Stimulated activated CD4-positive, alpha-beta T cell treated with anti-CD3 and anti-CD28 coated beads, Interleukin-2, amount 100 ng/mL, for 4 hours (primary cell): ENCODE measurements at places on chromosomes 16 and 17.

DNA sequence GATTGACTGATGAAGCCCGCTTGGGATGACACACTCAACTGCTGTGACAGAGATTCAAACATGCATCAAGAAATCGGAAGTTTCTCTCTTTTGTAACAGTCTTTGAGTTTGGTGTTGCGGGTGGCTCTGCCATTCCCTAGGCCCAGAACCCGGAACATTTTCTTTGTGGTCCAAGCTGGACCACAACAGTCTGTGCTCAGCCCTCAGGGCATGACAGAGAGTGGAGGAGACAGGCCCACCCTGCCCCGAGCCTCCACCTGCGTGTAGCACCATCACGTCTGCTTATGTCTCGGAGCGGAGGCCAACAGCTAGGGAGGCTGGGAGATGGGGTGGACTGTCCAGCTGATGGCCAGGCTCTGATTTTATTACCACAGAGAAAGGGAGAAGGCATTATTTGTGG lies 64.5 kb downstream of the SHISA6 start:
- no peak for DNase-seq

DNA sequence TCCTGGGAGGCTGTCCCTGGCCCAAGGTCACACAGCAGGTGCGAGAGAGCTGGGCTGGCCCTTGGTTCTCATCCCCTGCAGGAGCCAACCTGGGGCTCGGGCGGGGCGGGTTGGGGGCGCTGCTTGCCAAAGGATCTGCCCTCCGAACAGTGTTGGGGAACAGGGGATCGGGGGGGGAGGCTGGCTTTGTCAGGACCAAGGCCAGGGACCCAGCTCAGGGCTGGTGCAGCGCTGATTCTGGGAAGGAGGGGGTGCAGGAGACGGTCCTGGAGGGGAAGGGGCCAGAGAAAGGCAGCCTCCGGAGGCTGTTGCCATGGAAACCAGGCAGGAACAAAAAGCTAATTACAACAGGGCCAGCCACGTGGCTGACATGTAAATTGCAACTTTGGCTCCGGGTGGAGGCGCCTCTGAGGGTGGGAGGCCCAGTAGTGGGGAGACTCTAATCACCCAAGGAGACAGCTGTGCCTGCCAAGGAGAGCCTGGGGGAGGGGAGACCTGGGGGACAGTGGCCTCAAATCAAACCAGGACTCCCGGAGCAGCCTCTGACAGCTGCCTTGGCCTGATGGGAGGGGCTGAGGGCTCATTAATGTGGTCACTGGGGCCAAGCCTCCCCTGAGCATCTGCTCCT lies 1.3 kb downstream of the TUBB3 start:
- DNase-seq, result no peak

DNA sequence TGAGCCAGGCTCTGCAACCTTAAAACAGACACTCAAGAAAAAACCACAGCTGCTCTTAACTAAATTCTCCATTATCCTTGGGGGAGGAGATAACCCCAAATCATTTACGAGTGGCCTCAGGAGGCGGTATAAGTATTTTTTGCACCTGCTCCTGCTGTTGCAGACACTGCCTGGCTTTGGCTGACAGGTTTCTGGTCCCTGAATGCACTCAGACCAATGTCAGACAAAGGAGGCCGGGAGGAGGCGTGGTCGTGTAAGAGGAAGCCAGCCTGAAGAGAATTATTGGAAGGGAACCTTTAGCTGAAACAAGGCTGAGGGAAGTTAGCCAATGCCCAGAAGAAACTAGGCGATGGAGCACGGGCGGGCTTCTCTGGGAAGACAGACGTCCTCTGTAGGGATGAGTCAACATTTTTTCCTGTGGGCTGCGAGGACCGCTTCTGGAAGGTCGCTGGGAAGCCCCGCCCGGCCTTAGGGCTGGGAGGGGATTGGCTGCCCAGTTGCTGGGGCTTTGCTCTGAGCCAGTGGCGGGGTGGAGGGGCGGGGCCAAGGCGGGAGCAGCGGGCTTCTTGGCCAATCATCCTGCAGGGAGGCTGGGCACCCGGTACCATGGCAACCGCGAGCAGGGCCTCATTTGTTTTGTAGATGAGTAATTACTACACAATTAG lies 82.3 kb downstream of the CCDC182 start:
- no peak for DNase-seq

DNA sequence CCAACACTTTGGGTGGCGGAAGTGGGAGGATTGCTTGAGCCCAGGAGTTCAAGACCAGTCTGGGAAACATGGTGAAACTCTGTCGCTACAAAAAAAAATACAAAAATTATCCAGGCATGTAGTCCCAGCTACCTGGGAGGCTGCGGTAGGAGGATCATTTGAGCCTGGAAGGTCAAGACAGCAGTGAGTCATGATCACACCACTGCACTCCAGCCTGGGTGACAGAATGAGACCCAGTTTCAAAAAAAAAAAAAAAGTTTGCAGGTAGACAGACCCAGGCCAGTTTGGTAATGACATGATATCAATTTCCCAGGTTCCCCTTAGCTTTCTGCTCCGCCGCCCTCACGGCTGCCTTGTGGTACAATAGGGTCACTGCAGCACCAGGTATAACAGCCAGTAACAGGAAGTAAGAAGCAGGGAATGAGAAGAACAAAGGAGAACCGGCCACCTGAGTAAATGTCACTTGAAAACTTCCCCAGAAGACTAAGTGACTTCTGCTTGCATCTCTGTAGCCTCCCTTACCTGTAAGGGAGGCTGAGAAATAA lies 201.2 kb upstream of the HSBP1 start:
- DNase-seq, result no peak

DNA sequence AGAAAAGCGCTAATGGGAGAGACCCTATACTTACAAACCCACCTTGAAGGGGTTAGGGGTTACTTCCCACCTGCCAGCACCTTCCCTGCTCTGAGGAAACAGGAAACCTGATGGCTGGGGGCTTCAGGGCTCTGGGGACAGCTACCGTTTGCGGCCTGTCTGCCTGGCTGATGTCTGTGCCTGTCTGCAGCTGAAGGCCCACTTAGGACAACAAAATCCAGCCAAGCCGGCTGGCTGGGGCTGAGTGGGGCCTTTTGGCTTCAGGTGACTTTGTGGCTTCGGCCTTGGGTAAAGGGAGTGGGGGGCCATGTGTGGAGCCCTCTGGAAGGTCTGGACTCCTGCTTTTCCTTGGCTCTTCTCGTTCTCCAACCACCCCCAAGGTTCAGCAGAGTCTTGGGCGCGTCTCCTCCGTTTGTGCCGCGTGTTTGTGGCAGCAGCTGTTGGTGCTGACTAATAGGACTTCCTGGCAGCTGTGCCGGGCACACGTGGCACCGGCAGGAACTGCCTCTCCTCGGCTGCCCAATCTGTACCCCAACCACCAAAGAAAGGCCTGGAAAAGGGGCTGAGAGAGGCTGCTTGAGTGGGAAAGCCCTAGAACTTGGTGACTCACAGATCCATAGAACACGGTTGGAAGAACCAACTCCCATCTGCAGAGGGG lies 186.7 kb downstream of the MSI2 start:
- DNase-seq, result peak; percentile 69

DNA sequence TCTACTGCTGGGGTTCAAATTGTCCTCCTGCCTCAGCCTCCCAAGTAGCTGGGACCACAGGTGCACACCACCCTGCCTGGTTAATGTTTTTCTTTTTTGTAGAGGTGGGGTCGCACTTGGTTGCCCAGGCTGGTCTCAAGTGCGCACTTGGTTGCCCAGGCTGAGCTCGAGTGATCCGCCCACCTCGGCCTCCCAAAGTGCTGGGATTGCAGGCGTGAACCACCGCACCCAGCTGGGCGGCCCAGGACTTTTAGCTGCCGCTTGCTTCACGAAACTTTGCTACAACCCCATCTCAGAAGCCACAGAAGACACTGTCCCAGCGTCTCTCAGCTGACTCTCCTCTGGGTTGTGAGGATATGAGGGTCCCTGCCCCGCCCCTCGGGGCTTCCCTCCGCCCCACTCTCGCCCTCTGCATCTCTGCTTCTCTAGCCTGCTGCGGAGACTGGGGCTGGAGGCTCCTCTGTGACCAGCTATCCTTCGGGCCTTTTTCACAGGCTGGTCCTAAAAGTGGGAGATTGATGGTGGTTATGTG lies 48.8 kb upstream of the CBX4 start:
- no peak for DNase-seq

GRCh38 chr16:22645868-22646267 lies 135.2 kb downstream of the NPIPB5 start:
- no peak for DNase-seq

DNA sequence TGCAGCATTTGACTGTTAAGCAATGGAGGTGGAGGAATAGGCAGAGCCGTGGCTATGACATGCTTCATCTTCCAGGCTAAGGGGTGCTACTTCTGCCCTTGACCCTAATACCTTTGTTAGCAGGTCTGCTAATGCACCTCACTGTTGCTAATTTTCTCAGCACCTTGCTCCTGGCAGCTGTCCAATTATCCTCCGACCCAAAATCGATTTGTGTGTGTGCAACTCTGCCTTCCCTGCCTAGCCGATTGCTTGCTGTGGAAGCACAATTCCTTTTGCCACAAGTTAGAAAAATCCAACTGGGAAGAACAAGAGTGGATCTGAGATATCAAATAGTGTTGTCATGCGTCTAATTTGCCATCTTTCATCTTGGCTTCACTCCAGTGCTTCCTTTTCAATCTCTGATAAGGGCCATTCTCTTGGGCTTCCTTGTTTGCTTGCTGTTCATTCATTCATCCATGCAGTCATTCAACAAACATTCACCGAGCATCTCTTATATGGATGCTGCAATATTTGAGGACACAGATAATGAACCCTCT lies 422.8 kb downstream of the RBFOX1 start:
- DNase-seq, result no peak

GRCh38 chr17:7095625-7096024 lies 15.6 kb upstream of the CLEC10A start:
- DNase-seq, result no peak

DNA sequence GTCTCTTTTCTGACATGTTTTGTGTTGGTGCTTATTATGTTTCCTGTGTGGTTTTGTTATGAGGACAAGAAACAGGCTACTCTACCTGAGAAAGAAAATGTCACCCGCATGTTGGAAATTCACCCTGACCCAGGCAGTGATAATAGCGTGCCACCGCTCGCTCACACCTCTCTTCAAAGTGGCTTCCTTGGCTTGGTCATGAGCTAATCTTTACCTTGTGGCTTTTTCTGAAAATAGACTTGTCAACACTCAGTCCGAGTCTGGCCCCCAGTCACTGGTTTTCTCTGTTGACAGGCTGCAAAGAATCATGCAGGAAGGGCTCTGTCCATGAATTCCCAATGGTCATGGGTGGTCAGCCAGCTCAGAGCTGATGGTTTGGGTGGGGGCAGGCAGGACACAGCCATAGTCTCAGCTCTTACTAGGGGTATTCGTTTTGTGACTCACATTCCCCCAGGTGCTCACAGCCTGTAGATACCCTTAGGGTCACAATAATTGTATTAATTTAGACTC lies 121.3 kb upstream of the CACNG5 start:
- no peak for DNase-seq

- no peak for DNase-seq
Observed at GRCh38 chr16:24670623-24671454, 58.6 kb upstream of the TNRC6A start.

GRCh38 chr16:4510747-4511426 lies 27.7 kb downstream of the CDIP1 start:
- DNase-seq, result no peak

DNA sequence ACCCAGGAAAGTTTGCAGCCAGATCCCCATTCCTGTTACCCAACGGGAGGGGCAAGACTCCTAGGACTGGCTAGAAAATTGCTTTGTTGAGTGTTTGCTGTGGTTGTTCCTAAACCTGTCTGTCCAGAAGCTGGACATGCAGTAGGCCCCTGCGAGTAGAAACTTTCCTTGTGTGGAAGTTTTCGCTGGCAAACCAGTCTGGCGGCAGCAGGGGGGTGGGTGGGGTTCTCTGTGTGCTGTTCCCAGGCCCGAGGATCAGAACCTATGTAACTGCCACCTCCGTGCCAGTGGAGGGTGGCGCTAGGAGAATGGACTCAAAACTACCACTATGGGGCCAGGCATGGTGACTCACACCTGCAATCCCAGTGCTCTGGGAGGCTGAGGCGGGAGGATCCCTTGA lies 9.2 kb downstream of the SGSM2 start:
- DNase-seq, result no peak

GRCh38 chr17:78026381-78026780 lies 67.9 kb downstream of the TNRC6C start:
- no peak for DNase-seq

DNA sequence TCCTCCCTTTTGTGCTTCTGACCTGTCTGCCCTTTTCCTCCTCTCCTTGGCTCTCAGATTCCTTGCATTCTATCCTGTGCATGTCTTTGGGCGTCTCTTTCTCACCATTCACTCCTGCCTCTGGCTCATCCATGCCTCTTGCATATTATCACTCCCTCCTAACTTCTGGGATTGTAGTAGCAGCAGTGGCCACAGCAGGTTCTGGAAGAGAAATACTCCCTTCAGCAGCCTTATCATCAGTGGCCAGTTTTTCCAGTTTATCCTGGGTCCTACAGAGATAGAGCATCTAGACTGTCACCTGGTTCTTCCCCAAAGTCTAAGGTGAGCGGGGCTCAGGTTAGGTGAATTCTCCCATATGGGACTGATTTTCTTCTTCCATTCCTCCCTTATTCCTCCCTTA lies 354.0 kb upstream of the CCL2 start:
- DNase-seq, result no peak

DNA sequence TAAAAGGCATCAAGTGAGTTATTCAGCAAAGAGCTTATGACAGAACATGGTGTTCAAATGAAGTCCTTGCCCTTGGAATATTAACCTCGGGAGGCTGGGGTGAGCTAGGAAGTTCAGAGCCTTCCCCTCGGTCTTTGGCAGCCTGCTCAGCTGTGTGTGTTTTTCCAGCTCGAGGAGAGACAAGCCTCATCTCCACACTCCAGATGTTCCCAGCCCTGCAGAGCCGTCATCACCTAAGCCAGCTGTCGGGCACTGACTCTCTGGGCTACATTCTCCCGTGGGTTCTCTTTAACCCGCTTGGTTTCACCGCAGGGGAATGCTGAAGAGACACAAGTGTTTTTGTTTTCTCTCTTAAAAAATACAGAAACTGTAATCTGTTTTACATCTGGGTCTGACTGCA lies 47.1 kb downstream of the IRX3 start:
- DNase-seq, result no peak

- peak; percentile 12 for DNase-seq
Observed at GRCh38 chr16:17273142-17273561, 197.6 kb downstream of the XYLT1 start.

- no peak for DNase-seq
Observed at GRCh38 chr17:69551212-69552010, 136.9 kb downstream of the MAP2K6 start.

DNA sequence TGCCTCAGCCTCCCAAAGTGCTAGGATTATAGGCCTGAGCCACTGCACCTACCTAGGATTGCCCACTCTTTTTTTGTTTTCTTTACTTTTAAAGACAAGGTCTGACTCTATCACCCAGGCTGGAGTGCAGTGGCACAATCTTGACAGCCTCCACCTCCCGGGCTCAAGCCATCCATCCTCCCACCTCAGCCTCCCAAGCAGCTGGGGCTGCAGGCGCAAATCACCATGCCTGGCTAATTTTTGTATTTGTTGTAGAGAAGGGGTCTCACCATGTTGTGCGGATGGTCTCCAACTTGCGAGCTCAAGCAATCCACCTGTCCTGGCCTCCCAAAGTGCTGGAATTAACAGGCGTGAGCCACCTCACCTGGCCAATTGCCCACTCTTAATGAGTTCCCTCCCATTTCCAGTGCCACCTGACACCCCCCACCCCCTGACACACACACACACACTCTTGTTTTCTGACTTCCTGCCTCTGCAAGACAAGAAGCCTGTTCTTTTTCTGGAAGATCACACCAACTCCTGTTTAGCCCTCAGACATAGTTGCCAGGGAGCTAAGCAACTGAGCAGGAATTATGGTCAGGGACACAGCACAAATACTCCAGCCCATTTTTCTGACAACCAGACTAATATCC lies 2.6 kb downstream of the OVCA2 start:
- no peak for DNase-seq

GRCh38 chr16:4067262-4068001 lies 48.8 kb downstream of the ADCY9 start:
- no peak for DNase-seq

- DNase-seq, result no peak
Observed at GRCh38 chr17:8836821-8837562, 30.5 kb downstream of the PIK3R6 start.
